ENCODE measurements at places on chromosomes 5 and 9.

DNA sequence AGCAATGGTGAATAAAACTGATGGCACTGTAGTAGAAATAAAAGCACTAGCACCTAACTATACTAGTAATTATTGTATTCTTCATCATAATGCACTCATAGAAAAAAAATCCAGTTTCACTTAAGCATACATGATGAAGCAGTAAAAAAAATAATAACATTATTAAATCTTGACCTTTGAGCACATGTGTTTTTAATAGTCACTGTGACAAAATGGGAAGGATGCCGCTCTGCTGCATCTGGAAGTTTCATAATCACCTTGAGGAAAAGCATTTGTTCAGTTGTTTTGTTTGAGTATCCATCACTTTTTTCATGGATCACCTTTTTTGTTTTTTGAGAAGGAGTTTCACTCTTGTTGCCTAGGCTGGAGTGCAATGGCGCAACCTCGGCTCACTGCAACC, 13.2 kb downstream of the OR2K2 start:
- DNase-seq = no peak

DNA sequence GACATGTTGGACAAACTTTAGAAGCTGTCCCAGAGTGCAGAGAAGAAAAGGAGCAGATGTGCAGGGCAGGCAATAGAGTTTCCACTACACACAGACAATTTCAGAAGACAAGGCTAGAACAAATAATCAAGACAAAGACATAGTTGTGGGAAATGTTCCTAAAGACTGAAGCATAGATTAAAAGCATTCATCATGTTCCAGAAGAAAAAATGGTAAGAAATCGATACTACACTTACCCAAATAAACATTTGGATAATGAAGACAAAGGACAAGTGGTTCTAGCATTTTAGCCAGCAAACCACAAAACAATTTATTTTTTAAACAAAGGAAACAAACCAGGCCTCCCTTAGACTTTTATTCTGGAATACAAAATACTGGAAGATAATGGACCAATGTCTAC, 97.9 kb downstream of the FSTL4 start:
- no peak for DNase-seq

GRCh38 chr5:154860123-154860522, 1.7 kb downstream of the CNOT8 start:
- DNase-seq = no peak

GRCh38 chr5:103800741-103801495, 238.3 kb upstream of the NUDT12 start:
- no peak for DNase-seq

- DNase-seq = no peak
These were observed 254.2 kb upstream of the SLC24A2 start for GRCh38 chr9:20043035-20043434.

DNA sequence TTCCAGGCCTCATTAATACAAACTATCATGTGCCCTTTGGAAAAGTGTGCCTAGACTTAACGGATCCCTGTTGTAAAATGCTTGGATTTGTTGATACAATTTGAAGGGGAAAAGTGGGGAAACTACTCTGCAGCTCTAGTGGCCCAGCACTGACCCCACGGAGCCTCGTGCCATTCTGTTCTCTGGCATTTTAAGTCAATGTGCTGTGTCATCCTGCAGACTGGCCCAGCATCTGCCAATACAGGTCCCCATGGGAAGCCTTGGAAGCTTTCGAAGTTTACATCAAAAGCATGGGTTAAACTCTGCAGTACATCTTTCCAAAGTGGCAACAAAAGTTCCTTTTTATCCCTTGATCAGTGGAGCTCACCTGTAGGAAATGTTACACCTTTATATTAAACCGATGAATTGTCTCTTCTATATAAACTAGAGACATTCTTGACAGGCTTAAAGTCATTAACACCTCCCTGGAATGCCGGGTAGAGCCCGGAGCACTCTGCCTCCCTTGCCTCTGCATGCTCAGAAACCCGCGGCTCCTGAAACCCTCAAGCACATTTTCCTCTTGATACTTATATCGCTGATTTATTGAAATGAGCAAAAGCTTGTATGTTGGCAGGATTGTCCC, 596.0 kb upstream of the ADAMTS16 start:
- no peak for DNase-seq

DNA sequence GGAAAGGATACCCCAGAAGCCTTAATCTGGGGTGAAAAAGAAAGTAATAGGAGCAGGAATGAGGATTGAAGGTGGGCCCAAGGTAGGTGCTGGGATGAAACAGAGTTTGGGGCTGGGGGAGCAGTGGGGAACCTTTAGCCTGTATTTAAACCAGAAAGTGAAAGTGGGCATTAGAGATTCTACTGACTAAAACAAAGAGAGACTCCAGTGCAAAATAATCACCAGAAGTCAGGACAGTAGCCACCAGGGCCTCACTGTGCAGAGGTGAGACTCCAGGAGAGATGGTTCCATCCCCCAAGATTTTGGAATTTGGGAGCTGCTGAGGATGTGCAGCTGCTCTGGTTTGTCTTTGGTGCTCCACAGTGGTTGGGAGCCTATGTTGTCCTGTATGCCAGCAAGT, 13.1 kb downstream of the DNAJB5 start:
- DNase-seq = no peak

- no peak for DNase-seq
These were observed 115.7 kb upstream of the MPDZ start for GRCh38 chr9:13395156-13395555.

- DNase-seq = no peak
These were observed 208.8 kb downstream of the DNAH5 start for GRCh38 chr5:13735691-13736090.

- no peak for DNase-seq
These were observed 160.7 kb downstream of the GLIS3 start for GRCh38 chr9:4139196-4139595.

GRCh38 chr5:172801179-172801671, 30.2 kb upstream of the DUSP1 start:
- DNase-seq = no peak

GRCh38 chr9:122337556-122337929, 33.3 kb upstream of the PTGS1 start:
- no peak for DNase-seq

DNA sequence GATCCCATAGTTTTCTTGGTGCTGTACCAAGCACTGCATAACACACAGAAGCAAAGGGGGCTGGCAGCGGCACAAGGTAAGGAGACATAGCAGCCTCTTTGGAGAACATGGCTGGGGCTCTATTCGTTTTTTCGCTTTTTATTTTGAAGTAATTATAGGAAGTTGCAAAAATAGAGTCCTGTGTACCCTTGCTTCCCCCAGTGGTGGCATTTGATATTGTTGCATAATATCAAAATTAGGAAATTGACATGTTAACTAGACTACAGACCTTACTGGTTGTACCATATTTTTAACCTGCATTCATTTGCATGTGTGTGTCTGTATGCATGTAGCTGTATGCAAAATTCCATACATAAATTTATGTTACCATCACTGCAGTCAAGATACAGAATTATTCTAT, 6.6 kb upstream of the UBQLN1 start:
- DNase-seq = no peak

DNA sequence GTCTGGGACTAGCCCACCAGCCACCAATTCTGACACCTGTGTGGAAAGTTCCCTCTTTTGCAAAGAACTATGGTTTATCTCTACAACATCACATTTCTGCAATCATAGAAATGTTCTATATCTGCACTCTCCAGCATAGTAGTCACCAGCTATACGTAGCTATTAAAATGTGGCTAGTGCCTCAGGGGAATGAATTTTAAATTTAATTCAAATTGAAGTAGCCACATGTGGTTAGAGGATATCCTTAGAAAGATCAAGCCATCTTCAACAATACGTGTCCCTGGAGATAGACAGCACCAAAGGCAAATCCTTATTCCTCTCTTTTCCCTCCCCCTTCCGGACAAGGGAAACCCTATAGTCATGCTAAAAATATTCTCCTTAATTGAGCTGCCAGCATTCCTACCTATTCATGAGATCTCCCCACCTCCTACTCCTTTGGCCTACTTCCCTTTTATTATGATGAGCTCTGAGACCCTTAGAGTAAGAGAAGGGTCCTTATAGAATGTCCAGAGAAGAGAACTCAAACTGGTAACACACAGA, 11.1 kb downstream of the LCP2 start:
- no peak for DNase-seq

Measured in thyroid gland (tissue), 4 donors.